ENCODE measurements at places on chromosomes 11 and 22. TPM values are rescaled to one million over a fixed set of nuclear protein-coding genes. Genes with fewer than 3 reads are reported as not detected.

PARVG gene
- total RNA-seq, result 50.6 TPM

DLG2 gene
- total RNA-seq, result 2.1 TPM

OR51I1 gene
- total RNA-seq, result not detected

TEX54 gene
- 1.3 TPM for total RNA-seq

TESMIN gene
- 2.1 TPM for total RNA-seq

PRODH gene
- 1.0 TPM for total RNA-seq

NXPE1 gene
- total RNA-seq, result not detected

GGT5 gene
- total RNA-seq, result 0.10 TPM

TBX1 gene
- 0.56 TPM for total RNA-seq

UEVLD gene
- 31.4 TPM for total RNA-seq

ZNF214 gene
- total RNA-seq, result not detected

NUDT8 gene
- total RNA-seq, result 18.5 TPM

FREY1 gene
- 0.59 TPM for total RNA-seq

RRAS2 gene
- 82.4 TPM for total RNA-seq

ARHGAP8 gene
- total RNA-seq, result 0.61 TPM

- no peak for DNase-seq
Measured at GRCh38 chr11:117921893-117922292, 7.3 kb downstream of the TMPRSS13 start.

- DNase-seq, result no peak
Measured at GRCh38 chr11:2222451-2222850, 47.9 kb downstream of the ASCL2 start.

DNA sequence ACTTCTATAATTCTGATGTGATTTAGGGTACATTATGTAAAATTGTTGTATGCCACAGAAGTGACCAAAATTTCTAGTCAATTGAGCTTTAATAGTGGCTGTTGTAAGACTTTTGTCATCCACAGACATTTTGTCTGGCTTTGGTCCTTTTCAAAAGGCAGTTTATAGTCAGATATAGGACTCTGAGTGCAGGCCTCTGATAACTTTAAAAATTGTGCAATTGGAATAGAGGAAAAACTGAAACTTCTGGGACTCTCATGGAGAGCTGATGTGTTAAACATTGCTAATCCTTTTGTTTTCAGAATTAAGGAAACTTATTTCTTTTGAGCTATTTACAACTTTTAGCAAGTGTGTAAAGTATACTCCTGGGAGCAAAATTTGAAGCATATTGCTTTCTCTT is 9.0 kb upstream of the MRPL17 start:
- DNase-seq, result no peak

- DNase-seq, result peak; percentile 48
Measured at GRCh38 chr22:29394931-29395581, 6.7 kb upstream of the AP1B1 start.

GRCh38 chr11:64385945-64386704 is 27.2 kb downstream of the RPS6KA4 start:
- DNase-seq, result no peak

DNA sequence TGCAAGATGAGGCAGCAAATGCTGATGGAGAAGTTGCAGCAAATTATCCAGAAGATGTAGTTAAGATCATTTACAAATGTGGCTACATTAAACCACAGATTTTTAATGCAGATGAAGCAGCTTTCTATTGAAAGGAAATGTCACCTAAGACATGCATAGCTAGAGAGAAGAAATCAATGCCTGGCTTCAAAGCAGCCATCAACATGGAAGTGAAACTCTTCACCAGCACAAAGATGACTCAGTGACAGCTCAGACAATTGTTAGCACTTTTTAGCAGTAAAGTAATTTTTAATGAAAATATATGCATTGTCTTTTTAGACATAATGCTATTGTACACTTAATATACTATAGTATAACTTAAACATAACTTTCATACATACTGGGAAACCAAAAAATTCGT is 71.4 kb downstream of the FANCF start:
- DNase-seq, result no peak

DNA sequence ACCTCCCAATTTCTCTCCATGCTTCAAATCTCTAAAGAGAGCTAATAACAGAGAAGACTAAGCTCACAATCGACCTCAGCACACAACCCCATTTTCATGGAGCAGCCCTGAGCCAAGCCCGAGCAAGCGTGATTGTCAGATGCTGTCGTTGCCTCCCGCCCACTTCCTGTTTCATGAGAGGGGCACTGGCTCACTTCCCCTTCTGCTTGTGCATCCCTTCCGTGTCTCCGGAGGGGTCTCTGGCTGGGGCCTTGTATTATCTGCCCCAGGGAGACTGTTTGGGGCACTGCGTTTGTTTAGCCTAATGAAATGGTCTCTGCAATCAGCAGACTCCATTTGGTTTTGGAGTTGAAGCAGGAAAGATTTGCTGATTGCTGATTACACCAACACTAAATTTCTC is 181.3 kb upstream of the SEZ6L start:
- no peak for DNase-seq

GRCh38 chr11:70365544-70365927 is 32.8 kb upstream of the CTTN start:
- DNase-seq, result no peak

DNA sequence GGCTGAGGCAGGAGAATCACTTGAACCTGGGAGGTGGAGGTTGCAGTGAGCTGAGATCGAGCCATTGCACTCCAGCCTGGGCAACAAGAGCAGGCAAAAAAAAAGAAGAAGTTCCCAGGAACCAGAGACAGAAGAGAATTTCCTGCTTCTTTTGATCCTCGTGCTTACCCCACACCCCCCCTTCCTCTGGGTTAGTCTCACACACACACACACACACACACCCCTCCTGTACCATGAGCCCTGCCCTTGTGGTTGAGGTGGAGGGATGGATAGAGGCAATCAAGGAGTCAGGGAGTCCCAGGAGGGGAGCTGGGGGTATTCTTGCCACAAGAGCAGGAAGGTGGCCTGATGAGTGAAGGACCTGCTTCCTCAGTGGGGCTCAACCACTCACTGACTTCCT is 4.1 kb upstream of the UBE2L6 start:
- DNase-seq, result no peak

DNA sequence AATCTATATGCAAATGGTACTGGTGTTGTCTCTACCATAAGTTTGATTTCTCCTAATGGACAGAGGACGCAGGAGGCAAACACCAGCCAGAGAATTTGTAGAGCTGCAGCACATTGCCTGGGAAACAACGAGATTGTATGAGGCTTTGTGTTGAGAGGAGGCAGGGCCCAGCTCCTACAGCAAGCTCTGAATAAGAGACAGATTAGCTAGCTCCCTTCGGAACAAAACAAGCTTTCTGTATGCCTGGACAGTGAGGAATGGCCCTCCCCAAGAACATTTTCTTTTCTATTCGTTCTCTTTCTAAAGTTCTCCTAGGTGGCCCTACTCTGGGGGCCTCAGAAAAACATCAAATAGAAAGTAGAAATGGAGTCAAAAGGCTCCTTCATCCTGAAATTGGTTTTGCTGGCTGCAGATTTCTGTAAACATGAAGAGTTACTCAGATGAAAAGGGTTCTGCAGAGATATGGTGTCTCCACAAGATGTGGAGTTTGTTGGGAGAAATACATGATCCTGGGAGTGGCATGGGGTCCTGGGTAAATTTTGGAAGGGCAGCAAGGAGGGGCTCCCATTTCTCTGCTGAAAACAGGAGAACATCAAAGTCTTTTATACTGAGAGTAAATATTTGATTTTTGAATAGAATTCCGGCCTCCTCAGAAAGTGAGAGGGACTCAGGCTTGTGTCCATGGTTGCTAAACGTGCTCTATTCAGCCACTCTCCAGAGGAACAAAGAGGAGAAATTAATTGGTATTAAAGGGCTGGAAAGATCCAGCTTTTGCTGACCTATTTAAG is 6.8 kb upstream of the HEPACAM start:
- no peak for DNase-seq

DNA sequence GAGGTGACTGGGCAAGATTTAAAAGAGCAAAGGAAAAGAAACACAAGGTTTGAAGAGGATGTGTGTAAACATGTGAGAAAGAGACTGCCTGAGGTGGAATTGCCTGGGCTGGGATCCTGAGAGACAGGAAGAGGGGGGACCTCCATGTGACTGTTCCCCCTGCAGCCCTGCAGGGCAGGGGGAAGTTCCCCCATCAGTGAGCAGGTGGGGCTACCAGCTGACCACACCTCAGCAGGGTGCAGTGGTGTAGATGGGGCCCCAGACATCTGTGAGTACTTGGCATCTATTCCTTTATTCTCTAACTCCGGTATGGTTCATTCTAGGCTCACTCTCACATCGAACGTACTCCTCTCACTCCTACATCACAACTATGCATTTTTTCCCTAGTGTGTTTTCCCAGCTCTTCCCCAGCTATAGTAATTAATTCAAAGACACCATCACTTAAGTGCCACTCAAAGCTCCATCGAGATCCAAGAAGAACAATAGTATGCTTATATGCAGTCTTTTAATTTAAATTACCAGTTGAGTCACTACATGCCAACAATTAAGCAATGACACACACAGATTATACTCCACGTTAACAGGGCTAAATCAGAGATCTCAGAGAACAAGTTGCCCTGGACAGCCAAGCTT is 42.7 kb downstream of the LGR4 start:
- DNase-seq, result no peak

- DNase-seq, result no peak
Measured at GRCh38 chr11:123211981-123212380, 16.9 kb upstream of the CLMP start.

DNA sequence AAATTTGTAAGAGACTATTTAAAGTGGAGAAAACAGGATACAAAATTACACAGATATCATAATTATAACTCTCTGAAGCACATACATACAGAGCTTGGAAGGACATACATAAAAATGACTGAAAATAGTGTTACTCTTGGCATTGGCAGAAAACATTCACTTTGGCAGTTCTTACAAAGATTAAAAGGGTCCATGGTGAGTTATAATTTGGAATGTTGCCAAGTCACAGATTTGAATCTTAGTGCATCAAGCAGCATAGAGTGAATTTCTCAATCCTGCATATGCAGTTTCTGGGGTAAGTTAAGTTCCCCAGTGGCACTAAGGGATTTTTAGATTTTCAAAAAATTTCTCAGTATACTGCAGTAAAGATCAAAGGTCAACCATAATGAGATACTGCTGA is 115.9 kb downstream of the CCDC81 start:
- DNase-seq, result no peak

- no peak for DNase-seq
Measured at GRCh38 chr22:36796552-36797175, 20.2 kb downstream of the PVALB start.

- DNase-seq, result no peak
Measured at GRCh38 chr22:19011075-19011474, 75.0 kb upstream of the PRODH start.

DNA sequence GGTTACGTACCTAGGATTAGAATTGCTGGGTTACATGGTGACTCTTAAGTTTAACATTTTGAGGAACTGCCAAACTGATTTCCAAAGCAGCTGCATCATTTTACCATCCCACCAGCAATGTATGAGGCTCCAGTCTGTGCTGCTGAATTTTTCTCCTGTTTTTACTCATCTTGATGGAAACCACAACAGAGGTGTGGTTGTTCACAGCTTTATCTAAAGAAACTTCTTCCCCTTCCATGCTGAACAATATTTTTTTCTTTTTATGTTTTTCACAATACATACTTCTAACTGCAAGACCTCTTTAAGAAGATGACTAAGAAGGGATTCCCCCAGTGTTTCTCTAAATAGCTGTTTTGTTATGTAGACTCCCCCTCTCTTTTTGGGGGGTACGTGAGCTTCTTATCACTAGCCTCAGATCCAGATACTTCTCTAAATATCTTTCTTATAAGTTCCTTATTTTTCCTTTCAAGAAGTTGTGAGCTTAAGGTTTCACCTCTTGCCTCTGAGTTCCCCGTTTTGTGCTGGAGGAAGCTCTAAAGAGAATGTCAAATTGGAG is 24.0 kb downstream of the TCP11L1 start:
- DNase-seq, result peak; percentile 22

DNA sequence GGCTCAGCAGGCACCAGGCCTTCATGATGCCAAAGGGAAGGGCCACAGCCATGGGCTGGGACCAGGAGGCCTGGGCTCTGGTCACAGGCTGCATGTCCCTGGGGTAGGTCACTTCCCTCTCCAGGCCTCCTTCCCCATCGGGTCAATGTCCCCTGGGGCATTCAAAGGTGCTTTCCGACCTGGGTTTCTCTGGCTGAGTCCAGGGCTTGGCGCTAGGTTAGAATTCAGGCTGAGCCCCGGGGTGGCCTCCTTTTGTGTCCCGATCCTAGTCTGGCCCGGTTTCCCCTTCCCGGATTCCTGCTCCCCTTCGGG is 12.2 kb downstream of the MAFF start:
- no peak for DNase-seq

GRCh38 chr11:46560300-46560991 is 33.4 kb downstream of the AMBRA1 start:
- DNase-seq, result peak; percentile 16

- DNase-seq, result no peak
Measured at GRCh38 chr11:27839226-27839913, 139.1 kb upstream of the BDNF start.

DNA sequence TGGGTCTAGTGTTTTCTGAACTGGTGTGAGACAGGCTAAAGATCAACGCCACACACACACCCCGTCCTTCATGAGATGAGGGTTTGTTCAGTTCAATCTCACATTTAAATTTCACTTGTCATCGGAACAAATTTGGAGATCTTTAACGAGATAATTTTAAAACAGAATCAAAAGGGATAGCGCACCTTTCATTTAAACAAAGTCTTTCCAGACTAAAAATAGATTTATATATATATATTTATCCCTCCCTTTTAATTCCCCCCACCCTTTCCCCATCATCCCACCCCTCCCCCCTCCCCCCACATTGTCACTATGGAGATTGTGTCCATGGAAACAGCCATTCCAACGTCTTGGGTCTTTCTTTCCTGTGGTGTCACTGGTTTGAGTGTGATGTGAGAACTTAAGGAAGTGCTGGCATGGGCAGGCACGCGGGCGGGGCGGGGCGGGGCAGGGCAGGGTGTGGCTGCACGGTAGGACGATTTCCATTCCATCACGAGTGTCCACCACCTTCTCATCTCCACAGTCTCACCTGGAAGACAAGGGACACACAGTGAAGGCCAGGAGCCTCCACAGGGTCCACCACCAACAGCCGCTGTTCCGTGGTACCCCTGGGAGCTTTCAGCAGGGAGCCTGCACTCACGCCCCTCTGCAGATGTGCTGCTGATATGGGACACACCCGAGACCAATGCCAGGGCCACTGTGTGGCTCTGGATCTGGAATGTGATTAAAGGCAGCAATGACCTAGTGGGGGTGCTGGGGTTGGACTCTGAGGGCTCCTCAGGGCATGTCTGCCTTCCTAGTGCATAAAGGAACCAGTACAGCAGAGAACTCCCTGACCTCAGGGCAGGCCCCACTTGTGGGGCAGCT is 30.5 kb upstream of the CYP2D6 start:
- no peak for DNase-seq

GRCh38 chr11:27707676-27708075 is 7.4 kb upstream of the BDNF start:
- DNase-seq, result no peak

DNA sequence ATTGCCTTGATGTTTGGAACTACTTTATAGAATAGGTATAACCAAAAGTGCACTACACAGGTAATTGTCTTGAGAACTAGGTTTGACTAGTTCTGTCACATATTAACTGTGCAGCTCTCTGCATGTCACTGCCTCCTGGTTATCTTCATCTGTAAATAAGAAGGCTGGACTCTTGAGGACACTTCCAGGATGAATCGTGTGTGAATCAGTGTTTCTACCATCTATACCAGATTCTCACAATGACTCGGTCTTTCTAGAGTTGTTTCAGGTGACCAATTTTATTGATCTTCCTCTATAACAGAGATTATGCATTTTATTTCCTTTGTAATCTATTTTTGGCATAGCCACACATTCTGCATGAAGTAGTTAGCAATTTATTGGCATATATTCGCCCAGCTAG is 1181.0 kb upstream of the TENM4 start:
- no peak for DNase-seq

GRCh38 chr11:6598555-6598954 is 4.9 kb downstream of the RRP8 start:
- DNase-seq, result no peak

Data from activated T-helper 1 cell treated with anti-CD3 and anti-CD28 coated beads, Interleukin-12 subunit alpha, Interleukin-12 subunit beta, Interleukin-2, Interleukin-4 antibody, amounts not matched to agents 30 ng/mL and 10 ng/mL and 1 ng/mL, durations not matched to agents 14 hours and 24 hours and 36 hours (primary cell).